Anterior cingulate cortex (tissue), 58 donors: ENCODE measurements at places on chromosomes 12 and 14.
A peak's percentile ranks its signal among the peaks of the same experiment; 100 is the strongest.

DNA sequence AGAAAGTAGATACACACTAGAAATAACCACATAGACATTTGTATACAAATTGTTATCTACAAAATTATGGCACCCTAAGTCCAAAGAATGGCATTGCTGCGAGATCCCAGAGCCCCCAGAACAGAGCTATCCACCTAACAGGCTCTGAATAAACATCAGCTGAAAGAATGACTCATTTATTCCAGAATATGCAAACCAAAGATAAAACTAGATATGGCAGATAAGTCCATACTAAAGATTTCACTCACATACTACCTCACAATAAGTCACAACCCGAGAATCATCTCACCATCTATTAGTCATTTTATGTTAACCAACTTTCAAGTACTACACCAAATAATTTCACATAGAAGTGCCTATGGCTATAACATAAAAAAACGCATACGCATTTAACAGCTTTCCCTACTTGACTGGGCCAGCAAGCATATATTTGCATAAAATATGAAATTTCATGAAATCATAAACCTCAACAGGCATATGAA lies 5.6 kb downstream of the CNIH1 start:
- no peak for DNase-seq

GRCh38 chr14:99564256-99564925 lies 39.6 kb downstream of the CCDC85C start:
- DNase-seq, result peak; percentile 40

DNA sequence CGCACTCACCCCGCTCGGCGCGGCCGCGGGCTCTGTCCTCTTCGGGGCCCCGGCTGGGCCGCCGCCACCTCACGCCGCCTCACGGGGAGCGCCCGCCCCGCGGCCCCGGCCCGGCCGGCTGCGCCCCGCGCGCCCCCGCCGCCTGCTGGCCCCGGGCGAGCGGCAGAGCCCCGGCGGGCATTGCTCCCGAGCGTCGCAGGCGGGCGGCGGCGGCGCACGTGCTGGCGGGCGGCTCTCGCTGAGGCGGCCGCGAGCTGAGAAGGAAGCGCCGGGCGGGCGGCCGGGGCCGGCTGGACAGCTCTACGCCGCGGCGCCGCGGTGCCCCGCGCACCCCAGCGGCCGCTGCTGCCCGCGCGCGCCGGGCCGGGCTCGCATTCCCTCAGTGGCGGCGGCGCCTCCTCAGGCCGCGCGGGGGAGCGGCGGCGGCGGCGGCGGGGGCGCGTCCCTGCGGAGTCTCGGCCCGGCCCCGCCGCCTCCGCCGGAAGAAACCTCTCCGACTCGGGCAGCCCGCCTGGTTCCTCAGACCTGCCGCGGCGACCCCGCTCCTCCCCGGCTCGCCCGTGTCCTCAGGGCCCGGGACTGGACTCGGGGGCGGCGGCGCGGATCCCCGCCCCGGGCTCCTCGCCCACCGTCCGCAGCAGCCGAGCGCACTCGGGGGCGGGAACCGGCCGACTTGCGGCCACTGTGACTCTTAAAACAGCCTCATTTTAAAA lies at the start of gene PITPNM2:
Gene PITPNM2, minus strand, starts transcription at position 347 of the 713 bp plus-strand sequence. CDS start 116,500 bp downstream, outside the sequence.
- DNase-seq, result no peak

- DNase-seq, result no peak
Observed at GRCh38 chr12:2963760-2964292, 4.6 kb downstream of the TEAD4 start.

- no peak for DNase-seq
Observed at GRCh38 chr12:94157981-94158411, 9.6 kb downstream of the PLXNC1 start.
